Type B pancreatic cell (in vitro differentiated cells): ENCODE measurements at places on chromosomes 11 and 22. TPM values are rescaled to one million over a fixed set of nuclear protein-coding genes. Genes with fewer than 3 reads are reported as not detected.

GRCh38 chr11:79021601-79022000 is 419.2 kb downstream of the TENM4 start:
- DNase-seq, result no peak

DNA sequence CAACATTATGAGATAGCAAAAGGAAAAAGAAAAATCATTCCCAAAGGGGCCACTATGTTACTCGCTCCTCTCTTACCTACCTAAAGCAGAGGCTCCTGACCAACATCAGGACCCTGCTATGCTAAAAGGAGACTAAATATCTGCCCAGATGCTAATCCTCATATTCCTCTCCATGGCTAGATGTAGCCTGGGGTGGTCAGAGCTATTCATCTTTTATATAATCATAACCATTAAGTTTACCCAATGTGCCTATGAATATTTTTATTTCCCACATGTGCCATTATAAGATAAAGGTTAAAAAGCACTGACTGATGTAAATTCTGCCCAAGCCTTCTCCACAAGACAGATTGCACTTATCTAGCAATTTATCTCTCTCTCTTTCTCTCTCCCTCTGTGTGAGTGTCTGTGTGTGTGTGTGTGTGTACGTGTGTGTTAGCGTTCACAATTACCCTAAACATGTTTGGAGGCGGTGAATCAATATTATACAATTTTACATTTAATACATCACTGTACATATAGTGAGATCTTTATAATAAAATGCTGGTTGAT is 41.2 kb upstream of the ANO5 start:
- DNase-seq, result no peak

DNA sequence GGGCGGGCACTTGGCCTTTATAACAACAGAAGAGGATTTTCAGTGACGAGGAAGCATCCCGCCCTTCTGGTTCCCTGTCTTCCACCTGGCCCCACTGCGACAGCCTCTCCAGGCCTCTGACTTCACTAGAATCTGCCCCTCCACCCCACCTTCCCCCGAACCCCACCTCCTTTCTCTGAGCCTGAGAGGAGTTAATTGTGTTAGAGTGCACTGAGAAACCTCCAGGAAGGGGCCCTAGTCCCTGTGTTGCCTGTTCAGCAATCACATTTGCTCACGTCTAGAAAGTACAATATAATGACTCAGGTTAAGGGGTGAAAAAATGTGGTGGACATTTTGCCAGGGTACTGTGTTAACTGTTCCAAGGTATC is 38.8 kb downstream of the PTPRJ start:
- DNase-seq, result no peak

The UCP3 gene
- 2.4 and 3.7 TPM in 2 replicates for total RNA-seq

The FREY1 gene
- total RNA-seq, result 0.90 and 1.4 TPM in 2 replicates

The FERMT3 gene
- total RNA-seq, result 3.5 and 6.9 TPM in 2 replicates

The SLC6A5 gene
- total RNA-seq, result not detected in 2 replicates

The LRRC55 gene
- 0.48 and 2.9 TPM in 2 replicates for total RNA-seq

The ADAMTS15 gene
- total RNA-seq, result 2.3 and 22.0 TPM in 2 replicates

The CD248 gene
- 0.76 and 31.9 TPM in 2 replicates for total RNA-seq

The CCDC82 gene
- 15.2 and 21.7 TPM in 2 replicates for total RNA-seq
